ENCODE measurements at places on chromosomes 7 and 10. TPM values are rescaled to one million over a fixed set of nuclear protein-coding genes. Genes with fewer than 3 reads are reported as not detected.

Gene MRC1
- polyA plus RNA-seq, result not detected

Gene VGF
- not detected for polyA plus RNA-seq

Gene AKR1C8
- not detected for polyA plus RNA-seq

Gene SEC24C
- polyA plus RNA-seq, result 23.3 TPM

Gene GLCCI1
- polyA plus RNA-seq, result 12.7 TPM

Gene OR9A2
- not detected for polyA plus RNA-seq

Gene NEURL1
- polyA plus RNA-seq, result 1.1 TPM

Gene VPS37D
- not detected for polyA plus RNA-seq

Gene HOGA1
- not detected for polyA plus RNA-seq

Gene CAV2
- polyA plus RNA-seq, result not detected

Gene ZYX
- polyA plus RNA-seq, result 101 TPM

DNA sequence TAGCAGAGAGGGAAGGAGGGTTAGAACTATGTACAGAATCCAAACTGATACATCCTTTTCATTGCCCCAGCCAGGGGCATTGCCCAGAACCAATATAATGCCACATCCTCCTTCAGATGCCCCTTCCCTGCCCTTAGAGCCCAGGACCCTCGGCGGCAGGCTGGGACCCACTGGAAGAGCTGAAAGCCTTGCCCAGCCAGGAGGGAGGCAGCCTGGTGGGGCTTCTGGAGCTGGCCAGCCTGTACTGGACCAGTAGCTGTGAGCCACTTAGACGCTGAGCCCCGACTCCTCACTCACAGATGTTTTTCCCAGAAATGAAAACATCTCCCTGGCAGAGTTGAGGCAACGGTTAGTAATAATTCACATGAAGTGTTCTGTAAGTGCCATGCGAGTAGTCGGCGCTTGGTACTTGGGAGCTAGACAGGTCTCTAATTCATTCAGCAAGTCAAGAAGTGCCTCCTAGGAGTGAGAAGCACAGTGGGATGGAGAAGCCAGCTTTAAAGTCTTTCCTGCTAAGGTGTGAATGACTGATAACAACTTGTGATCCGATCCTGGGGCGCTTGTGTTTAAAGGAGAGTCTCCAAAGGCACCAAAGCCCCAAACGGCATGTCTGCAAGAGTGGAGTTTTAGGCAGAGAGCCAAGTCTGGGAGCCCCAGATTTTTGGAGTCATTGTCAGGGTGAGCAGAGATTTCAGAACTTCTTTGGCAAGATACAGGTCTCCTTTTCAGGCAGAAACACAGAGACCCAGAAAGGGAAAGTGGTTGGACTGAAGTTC lies 9.8 kb downstream of the VSIR start:
- peak overlapping the region; percentile 93 for H3K27ac ChIP-seq
- H3K27me3 ChIP-seq, result no peaks in the 10 kb centered on the region
- peaks cover 86% of the 10 kb centered on the region for H3K4me1 ChIP-seq
- no peak for DNase-seq
- no peak overlapping the region for H3K4me3 ChIP-seq
- H3K36me3 ChIP-seq, result no peaks in the 10 kb centered on the region

GRCh38 chr7:27154901-27155815 lies 1.3 kb downstream of the HOXA7 start:
- H3K4me1 ChIP-seq, result peaks cover 42% of the 10 kb centered on the region
- DNase-seq, result no peak
- H3K36me3 ChIP-seq, result no peaks in the 10 kb centered on the region
- H3K4me3 ChIP-seq, result no peak overlapping the region
- H3K27me3 ChIP-seq, result peaks cover 70% of the 10 kb centered on the region

- no peaks in the 10 kb centered on the region for H3K27me3 ChIP-seq
- DNase-seq, result no peak
- no peaks in the 10 kb centered on the region for H3K4me1 ChIP-seq
- H3K4me3 ChIP-seq, result no peak overlapping the region
- H3K27ac ChIP-seq, result no peak overlapping the region
These were observed 11.8 kb upstream of the SGPL1 start for GRCh38 chr10:70803775-70804420.

DNA sequence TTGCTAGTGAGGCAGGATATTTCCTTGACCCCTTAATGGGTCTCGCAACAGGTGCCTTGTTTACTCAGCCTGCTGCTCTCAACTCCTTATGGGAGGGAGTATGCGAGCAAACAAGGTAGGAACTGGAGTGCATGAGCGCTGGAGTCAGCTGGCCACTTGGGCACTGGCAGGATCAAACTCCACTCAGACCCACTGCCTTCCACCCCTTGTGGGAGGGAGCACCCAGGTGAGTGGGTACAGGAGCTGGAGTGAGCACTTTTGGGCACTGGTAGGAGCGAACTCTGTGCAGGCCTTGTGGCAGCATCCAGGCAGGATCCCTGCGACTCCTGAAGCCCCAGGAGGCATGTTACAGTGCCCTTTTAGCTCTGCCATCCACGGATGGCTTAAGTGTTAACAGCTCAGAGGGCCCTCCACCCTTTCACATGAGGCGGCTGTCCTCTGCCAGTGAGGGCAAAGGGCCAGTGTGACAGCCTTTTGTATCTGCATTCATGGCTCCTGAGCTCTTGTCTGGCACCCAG lies 123.2 kb downstream of the ST7 start:
- H3K36me3 ChIP-seq, result no peaks in the 10 kb centered on the region
- DNase-seq, result no peak
- H3K4me3 ChIP-seq, result no peak overlapping the region

- H3K27me3 ChIP-seq, result no peaks in the 10 kb centered on the region
- DNase-seq, result no peak
- no peaks in the 10 kb centered on the region for H3K4me1 ChIP-seq
- no peaks in the 10 kb centered on the region for H3K36me3 ChIP-seq
- no peak overlapping the region for H3K4me3 ChIP-seq
- no peak overlapping the region for H3K27ac ChIP-seq
These were observed 186.4 kb downstream of the EBF3 start for GRCh38 chr10:129777687-129778086.

DNA sequence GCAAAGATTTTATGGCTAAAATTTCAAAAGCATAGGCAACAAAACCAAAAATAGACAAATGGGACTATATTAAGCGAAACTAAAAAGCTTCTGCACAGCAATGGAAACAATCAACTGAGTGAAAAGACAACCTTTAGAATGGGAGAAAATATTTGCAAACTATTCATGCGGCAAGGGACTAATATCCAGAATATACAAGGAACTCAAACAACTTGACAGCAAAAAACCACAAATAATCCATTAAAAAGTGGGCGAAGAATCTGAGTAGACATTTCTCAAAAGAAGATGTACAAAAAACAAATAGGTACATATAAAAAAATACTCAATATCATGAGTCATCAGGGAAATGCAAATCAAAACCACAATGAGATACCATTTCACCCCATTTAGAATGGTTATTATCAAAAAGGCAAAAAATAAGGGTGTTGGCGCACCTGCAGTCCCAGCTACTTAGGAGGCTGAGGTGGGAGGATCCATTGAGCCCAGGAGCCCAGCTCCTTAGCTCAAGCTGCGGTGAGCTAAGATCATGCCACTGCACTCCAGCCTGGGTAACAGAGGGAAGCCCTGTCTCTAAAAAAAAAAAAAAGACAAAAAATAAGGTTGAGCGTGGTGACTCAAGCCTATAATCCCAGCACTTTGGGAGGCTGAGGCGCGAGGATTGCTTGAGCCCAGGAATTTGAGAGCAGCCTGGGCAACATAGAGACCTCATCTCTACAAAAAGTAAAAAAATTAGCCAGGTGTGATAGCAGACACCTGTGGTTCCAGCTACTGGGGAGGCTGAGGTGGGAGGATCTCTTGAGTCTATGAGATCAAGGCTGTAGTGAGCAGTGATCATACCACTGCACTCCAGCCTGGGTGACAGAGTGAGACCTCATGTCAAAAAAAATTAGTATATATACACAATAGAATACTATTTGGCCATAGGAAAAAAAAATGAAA lies 4.2 kb upstream of the CCM2 start:
- H3K27ac ChIP-seq, result peak overlapping the region; percentile 29
- DNase-seq, result no peak
- no peaks in the 10 kb centered on the region for H3K36me3 ChIP-seq
- H3K4me3 ChIP-seq, result no peak overlapping the region
- H3K4me1 ChIP-seq, result peaks cover 10% of the 10 kb centered on the region

- H3K4me3 ChIP-seq, result no peak overlapping the region
- no peaks in the 10 kb centered on the region for H3K27me3 ChIP-seq
- H3K4me1 ChIP-seq, result no peaks in the 10 kb centered on the region
- H3K27ac ChIP-seq, result no peak overlapping the region
- H3K36me3 ChIP-seq, result no peaks in the 10 kb centered on the region
These were observed 49.7 kb downstream of the INSYN2A start for GRCh38 chr10:127146661-127147060.

DNA sequence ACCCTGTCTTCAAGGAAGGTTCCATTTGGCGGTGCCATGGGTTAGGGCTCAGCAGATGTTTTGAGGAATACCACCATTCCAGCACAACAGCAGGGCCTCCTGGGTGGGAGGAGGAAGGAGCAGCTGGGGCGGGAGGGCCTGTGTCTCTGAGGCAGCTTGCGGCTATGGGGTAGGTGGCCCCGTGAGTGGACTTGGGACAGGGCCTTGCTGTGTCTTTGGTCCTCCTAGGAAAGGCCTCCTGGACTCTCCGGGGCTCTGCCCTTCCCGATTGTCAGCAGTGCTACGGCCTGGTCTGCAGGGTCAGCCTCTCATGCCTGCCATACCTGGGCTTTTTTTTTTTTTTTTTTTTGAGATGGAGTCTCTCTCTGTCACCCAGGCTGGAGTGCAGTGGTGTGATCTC lies 96.7 kb downstream of the PAXIP1 start:
- H3K4me1 ChIP-seq, result no peaks in the 10 kb centered on the region
- H3K36me3 ChIP-seq, result no peaks in the 10 kb centered on the region
- H3K27me3 ChIP-seq, result no peaks in the 10 kb centered on the region
- no peak overlapping the region for H3K27ac ChIP-seq

DNA sequence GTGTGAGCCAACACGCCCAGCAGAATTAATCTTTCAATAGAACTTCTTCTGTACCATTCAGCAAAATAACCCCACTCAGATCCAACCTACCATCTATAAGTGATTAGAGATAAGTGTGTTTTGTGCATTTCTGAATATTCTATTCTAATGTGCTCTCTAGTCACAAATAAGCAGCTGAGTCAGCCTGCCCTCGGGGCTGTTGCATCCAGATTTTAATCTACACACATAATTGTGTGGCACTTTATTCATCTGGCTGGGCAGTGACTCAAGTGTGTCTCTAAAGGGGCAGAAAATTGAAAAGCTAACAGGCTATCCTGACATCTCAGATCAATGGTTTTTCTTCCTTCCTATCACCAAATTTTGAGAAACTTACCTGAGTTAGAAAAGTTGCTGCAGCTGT lies 60.3 kb downstream of the PRR15 start:
- DNase-seq, result no peak
- no peak overlapping the region for H3K4me3 ChIP-seq
- no peak overlapping the region for H3K27ac ChIP-seq

DNA sequence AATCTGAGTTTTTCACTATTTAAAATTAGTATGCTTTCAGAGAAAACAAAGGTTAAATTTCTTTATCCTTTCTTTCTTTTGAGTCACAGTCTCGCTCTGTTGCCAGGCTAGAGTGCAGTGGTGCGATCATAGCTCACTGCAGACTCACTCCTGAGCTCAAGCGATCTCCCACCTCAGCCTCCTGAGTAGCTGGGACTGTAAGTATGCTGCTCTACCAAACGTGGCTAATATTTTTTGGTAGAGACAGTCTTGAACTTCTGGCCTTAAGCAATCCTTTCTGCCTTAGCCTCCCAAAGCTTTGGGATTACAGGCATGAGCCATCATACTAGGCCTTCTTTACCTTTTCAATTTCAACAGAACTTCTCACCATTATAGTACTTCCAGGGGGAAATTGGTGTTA lies 113.7 kb downstream of the TRIM24 start:
- no peaks in the 10 kb centered on the region for H3K4me1 ChIP-seq
- H3K36me3 ChIP-seq, result peaks cover 4% of the 10 kb centered on the region
- DNase-seq, result no peak
- no peak overlapping the region for H3K27ac ChIP-seq

DNA sequence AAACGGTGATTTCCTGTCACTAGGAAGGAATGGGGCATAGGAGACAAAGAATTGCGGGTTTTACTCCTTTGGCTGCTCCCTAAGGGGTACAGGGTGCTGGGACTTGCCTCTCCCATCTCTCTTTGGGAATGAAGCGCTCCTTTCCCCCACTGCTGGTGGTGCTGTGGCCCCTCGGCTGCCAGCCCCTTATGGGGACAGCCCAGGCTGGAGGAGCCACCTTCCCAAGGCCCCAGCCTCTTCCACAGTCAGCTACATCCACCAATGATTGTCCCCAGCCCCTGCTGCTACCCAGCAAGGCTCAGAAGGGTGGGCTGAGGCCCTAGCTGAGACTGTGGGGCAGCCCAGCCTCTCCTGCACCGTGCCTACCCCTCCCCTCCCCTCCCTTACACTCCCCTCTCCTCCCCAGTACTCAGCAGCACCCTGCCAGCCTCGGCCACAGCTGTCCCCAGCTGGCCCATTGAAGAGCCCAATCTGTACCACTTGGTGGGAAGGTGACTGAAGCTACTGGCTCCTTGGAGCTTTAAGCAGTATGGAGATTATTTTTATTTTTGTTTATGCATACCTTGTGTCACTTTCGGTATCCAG lies 19.0 kb downstream of the PRKAG2 start:
- H3K36me3 ChIP-seq, result peaks cover 11% of the 10 kb centered on the region
- H3K4me3 ChIP-seq, result no peak overlapping the region
- no peak for DNase-seq
- no peaks in the 10 kb centered on the region for H3K27me3 ChIP-seq
- H3K27ac ChIP-seq, result no peak overlapping the region

DNA sequence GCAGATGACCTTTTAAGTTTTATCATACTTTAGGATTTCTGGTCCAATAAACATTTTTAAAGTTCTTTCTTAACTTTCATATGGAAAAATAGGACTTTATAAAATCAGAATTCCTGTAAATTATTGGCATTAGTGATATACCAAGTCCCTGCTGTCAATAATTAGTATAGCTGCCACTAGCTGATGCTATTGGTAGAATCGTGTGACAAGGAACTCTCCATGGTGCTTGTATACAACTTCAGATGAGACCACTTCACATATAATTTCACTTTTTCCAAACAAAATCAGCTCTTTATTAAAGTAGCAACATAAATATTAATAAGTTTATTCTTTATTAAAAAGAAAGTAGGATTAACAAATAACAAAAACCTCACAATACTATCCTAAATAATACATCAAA lies 49.9 kb downstream of the ZNF800 start:
- no peaks in the 10 kb centered on the region for H3K27me3 ChIP-seq
- DNase-seq, result no peak
- no peak overlapping the region for H3K27ac ChIP-seq
- no peak overlapping the region for H3K4me3 ChIP-seq
- H3K4me1 ChIP-seq, result no peaks in the 10 kb centered on the region
- no peaks in the 10 kb centered on the region for H3K36me3 ChIP-seq
